ENCODE measurements at places on chromosomes 13 and 19. TPM values are rescaled to one million over a fixed set of nuclear protein-coding genes. Genes with fewer than 3 reads are reported as not detected.

- no peaks in the 10 kb centered on the region for H3K4me1 ChIP-seq
- no peaks in the 10 kb centered on the region for H3K27me3 ChIP-seq
- no peak overlapping the region for H3K27ac ChIP-seq
- no peaks in the 10 kb centered on the region for H3K36me3 ChIP-seq
- no peak overlapping the region for H3K4me3 ChIP-seq
Observed at GRCh38 chr13:70249332-70250064, 141.2 kb upstream of the KLHL1 start.

GRCh38 chr13:67736646-67737420 lies 506.7 kb upstream of the PCDH9 start:
- no peak overlapping the region for H3K27ac ChIP-seq
- DNase-seq: no peak
- no peaks in the 10 kb centered on the region for H3K4me1 ChIP-seq
- H3K36me3 ChIP-seq: no peaks in the 10 kb centered on the region

The FOXA3 gene
- polyA plus RNA-seq: not detected

GRCh38 chr19:11814700-11815035 lies 595 bp downstream of the ZNF440 start:
- peaks cover 15% of the 10 kb centered on the region for H3K4me1 ChIP-seq
- peak overlapping the region; percentile 80 for H3K27ac ChIP-seq
- DNase-seq: no peak
- no peaks in the 10 kb centered on the region for H3K27me3 ChIP-seq
- H3K4me3 ChIP-seq: peak overlapping the region; percentile 84
- H3K36me3 ChIP-seq: no peaks in the 10 kb centered on the region

- no peak overlapping the region for H3K27ac ChIP-seq
- no peaks in the 10 kb centered on the region for H3K36me3 ChIP-seq
- H3K27me3 ChIP-seq: no peaks in the 10 kb centered on the region
- DNase-seq: no peak
- no peak overlapping the region for H3K4me3 ChIP-seq
Observed at GRCh38 chr13:113164492-113164891, 6.0 kb downstream of the PROZ start.

DNA sequence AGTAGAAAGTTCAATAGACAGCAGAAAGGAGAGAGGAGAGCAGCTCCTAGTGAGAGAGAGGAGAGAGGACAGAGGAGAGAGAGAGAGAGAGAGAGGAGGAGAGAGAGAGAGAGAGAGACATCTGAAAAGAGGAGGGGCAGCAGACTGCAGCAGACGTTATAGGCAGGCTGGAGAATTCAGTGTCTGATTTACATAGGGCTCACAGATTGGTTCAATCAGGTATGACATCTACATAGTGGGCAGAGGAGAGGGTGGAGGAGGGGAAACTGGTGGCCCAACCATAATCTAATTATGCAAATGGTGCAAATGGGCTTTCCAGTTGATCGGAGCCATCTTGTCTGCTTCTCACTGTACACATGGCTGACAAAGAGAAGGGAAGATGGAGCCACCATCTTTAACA lies 221.3 kb upstream of the TRPC4 start:
- no peak overlapping the region for H3K4me3 ChIP-seq
- H3K27ac ChIP-seq: no peak overlapping the region
- H3K36me3 ChIP-seq: no peaks in the 10 kb centered on the region
- H3K27me3 ChIP-seq: no peaks in the 10 kb centered on the region
- DNase-seq: no peak

GRCh38 chr13:104530741-104531140 lies 1464.5 kb upstream of the SLC10A2 start:
- DNase-seq: no peak
- no peak overlapping the region for H3K27ac ChIP-seq
- H3K36me3 ChIP-seq: no peaks in the 10 kb centered on the region
- no peak overlapping the region for H3K4me3 ChIP-seq

DNA sequence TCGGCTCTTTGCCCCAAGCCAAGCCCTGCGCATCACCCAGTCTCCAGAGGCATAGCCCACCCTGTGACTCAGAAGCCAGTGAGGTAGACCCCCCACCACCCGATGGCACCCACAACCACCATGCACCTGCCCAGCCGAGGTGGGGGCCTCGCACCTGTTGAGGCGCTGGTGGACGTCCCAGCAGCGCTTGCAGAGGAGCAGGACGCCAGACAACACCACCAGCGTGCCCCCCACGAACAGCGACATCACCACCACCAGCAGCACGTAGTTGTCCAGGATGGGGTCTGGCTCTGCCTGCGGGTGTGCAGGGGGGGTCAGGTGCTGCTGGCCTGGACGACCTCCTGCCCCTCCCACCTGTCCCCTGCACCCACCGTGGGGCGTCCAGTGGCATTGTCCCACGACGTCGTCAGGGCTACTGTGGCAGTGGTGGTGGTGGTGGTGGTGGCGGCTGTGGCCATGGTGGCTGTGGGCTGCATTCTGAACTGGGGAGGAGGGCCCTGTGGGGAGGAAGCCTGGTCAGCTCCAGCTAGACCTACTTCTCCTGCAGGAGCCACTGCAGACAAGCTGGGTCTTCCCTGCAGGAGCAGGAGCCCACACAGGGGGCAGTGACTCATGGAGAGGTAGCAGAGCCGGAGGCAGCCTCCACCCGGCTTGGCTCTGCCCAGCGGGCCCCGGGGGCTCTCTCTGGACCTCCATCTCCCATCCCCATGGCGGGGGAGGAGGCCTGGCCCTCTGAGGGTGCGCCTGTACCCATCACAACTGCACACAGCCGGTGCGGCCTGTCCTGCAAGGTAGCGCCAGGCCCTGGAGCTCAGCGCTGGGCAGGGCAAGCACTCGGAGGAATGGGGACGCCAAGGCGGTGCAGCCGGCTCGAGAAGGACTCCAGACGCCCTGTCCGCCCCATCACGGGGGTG lies 1.9 kb downstream of the CBARP start:
- no peak overlapping the region for H3K4me3 ChIP-seq
- peaks cover 19% of the 10 kb centered on the region for H3K4me1 ChIP-seq
- no peak for DNase-seq
- H3K27ac ChIP-seq: no peak overlapping the region

All from CD14-positive monocyte (primary cell).